ENCODE measurements at places on chromosomes 6 and 20.

DNA sequence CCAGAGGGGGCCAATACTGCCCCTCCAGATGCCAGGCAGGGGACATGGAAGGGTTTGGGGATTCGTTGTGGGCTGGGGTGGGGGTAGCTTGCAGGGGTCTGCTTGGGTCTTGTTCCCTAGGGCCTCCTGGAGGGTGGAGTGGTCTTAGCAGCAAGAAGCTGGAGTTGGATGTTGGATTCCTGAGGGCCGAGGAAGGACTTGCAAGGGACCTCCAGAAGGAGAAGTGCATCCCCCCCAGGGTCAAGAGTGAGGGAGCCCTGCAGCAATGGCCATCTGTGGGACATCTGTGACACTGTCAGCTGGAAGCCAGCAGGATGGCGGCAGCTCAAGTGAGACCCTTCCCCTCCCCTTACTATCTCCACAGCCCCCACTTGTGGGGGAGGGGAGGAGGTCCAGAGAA, 25.4 kb upstream of the CCN5 start:
- DNase-seq: no peak

- DNase-seq: no peak
These were observed 188.6 kb downstream of the BMP2 start for GRCh38 chr20:6956056-6956455.

- DNase-seq: no peak
These were observed 135.3 kb upstream of the DEFB112 start for GRCh38 chr6:50185006-50185405.

GRCh38 chr6:16339265-16339587, 100.8 kb downstream of the GMPR start:
- no peak for DNase-seq

DNA sequence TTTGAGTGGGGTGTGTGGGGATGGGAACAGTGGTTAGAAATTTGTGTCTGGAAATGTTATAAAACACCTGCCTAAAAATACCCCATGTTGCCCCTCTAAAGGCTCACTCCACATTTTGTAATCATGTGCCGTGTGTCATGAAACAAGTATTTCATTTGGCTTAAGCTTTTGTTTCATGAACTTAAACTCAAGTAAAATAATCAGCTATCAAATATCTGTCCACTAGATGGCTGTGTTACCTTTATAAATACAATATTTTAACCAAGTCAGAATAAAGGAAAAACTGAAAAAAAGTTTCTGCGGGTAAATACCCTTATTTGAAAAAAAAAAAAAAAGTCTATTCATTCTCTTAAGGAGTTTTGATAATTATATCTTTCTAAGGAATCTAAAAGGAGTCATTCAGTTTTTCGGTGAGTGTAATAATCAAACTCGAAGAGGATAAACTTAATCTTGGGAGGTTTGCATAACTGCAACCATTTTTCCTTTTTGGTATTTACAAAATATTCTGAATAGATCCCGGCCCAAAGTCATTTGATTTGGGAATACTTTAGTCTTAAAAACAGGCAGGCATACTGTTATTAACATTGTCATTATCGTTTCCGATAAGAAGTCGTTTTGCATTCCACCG, 29.9 kb upstream of the MTRF1L start:
- DNase-seq: no peak

GRCh38 chr6:4703382-4703781, 72.8 kb upstream of the CDYL start:
- no peak for DNase-seq

GRCh38 chr20:15976047-15976736, 597.1 kb downstream of the KIF16B start:
- DNase-seq: no peak

DNA sequence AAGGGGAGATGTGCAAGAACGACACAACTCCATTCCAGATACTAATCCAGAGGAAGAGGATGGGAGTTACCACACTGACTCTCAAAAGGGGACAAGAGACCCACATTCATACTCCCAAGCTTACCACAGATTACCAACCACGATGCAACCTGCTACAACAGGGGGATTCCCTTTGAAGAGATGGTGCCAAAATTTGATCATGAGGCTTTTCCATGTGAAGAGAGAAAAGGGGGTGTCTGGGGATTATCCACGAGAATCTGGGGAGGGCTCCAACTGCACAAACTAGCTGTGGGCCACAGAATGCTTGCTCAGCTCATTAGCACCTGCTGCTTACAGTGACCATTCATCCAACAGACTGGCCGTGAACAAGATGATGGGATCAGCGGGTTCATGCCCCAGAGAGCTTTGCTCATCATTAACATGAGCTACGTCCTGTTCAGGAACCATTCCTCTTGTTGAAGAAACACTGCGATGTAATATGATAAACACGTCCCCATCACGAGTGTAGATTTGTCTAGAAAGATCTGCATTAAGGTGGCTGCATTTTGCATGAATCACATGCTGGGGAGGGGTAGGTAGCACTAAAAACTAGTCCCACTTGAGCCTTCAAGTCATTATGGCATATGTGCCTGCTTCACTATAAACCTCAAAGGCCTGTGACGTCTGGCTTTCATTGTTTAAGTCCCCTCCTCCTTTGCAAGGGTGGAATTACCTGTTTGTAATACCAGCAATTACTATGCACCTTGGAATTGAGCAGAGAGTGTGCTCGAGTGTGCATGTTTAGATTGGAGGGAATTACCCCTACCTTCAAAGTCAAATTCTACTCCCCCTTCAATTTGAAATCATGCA, 4.0 kb downstream of the PLAGL2 start:
- DNase-seq: no peak

- DNase-seq: no peak
These were observed 2.5 kb downstream of the PDE7B start for GRCh38 chr6:135853986-135854385.

DNA sequence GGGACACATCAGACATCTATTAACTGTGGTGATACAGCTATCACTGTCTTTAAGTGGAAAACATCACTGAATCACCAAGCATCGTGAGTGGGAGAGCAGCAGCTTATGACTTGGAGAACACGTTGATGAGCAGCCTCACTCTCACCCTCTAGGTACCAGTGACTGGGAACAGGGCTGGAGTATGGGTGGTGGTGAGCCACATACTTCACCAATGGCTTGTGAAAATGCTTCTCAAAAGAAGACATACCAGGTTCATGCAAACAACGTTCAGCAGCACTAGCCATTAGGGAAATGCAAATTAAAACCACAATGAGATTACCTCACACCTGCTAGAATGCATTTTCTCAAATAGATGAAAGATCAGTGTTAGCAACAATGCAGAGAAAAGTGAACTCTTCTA, 25.3 kb downstream of the SNX5 start:
- DNase-seq: no peak

DNA sequence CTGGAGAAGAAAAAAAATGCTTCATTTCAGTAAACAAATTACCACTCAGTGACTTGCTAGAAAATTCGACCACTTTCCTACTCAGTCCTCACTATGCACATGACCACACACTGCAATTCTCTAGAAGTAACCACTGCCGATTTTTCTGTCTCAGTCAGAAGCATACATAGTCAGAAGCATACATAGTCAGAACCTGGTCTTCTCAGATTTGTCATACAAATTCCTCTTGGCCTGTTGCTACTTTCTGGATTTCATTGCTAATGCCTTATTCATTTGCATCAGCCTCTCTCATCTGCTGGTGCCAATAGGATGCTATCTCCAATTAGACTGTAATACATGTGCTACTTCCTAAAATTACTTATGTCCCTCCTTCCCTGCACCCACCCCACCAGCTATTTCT, 10.2 kb upstream of the KIF16B start:
- DNase-seq: no peak

- no peak for DNase-seq
These were observed 201.4 kb downstream of the ALDH8A1 start for GRCh38 chr6:134748484-134748883.

DNA sequence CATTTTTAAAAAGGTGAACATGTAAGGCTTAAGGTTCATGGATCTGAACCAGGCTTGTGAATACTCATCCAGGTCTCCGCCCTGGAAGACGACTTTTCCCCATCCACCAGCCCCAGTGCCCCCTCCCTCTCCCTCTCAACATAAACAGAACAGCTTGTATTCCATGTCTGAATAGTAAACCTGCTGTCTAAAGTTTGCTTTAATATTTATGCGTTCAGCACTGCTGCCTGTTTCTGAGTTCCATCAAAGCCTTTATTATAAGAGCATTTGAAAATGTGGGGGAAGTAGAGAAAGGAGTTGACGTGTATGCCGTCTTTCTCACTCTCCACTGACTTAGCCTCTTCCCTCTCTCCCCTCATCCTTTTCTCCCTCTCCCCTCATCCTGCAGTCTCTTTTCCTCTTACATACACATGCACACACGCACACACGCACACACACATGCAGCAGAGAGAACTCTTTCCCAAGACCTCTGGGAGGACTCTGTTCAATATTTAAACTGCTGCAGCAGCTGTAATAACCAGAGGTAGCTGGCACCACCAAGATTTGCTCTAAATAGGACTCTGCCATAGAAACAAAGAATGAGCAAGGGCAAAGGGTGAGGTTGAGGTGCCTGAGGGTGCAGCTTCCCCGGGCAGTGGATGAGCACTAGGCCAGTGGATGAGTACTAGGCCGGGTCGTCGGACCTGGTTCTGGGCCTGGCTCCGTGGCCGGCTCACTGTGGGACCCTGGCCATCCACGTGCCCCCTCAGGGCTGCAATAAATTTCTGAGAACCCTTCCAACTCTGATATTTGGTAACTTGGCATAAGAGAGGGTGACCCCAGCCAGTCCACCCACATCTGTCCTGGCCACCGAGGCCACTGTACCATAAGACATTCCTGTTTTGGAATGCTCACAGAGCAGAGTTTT, 35.4 kb upstream of the VSTM2L start:
- no peak for DNase-seq

DNA sequence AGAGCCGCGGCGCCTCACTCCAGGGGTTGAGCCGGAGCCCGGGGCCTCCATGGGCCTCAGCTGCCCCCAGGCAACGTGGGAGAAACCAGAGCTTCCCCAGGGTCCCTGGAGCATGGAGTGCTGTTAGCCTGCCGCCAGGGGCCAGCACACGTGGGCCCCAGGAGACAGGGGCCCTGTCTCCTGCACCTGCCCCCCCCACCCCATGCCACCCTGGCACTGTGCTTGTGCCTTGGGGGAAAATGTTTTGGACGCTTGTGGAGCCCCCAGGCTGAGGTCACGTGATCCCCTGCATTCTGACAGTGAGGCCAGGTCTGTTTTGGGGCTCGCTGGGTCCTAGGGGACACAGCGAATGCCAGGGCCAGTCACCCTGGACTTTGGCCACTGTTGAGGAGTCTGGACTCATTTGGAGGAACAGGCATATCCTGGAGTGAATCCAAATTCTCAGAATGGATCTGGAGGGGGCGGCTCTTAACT, 30.2 kb upstream of the MPC1 start:
- DNase-seq: no peak

- no peak for DNase-seq
These were observed 13.8 kb upstream of the POLR1H start for GRCh38 chr6:30047220-30047619.

GRCh38 chr20:41992481-41992880, 374.3 kb upstream of the CHD6 start:
- no peak for DNase-seq

- DNase-seq: no peak
These were observed 42.0 kb downstream of the TGM2 start for GRCh38 chr20:38123021-38123587.

GRCh38 chr20:22836211-22836610, 198.9 kb upstream of the SSTR4 start:
- no peak for DNase-seq

DNA sequence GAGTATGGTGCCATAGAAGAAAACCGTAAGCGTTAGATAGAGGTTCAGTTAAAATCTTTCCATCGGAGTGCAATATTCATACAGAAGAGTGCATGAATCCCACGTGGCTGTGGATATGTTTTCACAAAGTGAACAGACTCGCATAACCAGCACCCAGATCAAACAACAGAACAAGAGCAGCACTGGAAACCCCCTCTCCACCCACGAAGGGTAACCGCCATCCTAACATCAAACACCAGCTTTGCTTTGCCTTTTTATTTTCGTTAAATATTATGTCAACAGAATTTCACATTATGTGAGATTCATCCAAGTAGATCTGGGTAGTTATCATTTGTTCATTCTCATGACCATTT, 4.7 kb downstream of the GTSF1L start:
- peak; percentile 21 for DNase-seq

Data from activated T-helper 1 cell treated with anti-CD3 and anti-CD28 coated beads, Interleukin-2, amount 50 U/mL, for 16 hours (primary cell).